AG10803 (cell line): ENCODE measurements at places on chromosomes 2 and 18.

- DNase-seq: peak; percentile 81
Measured at GRCh38 chr18:398935-399630, 101.4 kb downstream of the COLEC12 start.

GRCh38 chr2:45921921-45922320 lies 270.4 kb downstream of the PRKCE start:
- no peak for DNase-seq

DNA sequence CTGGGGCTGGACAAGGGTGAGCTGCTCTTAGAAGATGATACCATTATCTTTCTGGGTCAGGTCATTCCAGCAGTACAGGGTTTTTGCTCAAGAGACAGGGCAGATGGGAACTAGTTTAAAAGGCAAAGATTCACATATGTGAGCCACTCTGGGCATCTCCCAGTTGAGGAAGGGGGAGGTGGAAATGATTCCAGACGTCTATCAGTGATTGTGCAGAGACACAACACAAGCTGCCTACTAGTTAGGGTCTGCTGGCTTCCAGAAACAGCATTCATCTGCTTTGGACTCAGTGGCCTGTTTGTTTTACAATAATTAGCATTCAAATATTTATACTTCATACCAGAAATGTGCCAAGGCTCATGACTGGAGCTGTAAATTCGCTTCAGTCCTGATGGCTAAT lies 32.3 kb downstream of the ST6GAL2 start:
- no peak for DNase-seq

- DNase-seq: no peak
Measured at GRCh38 chr18:79770826-79771225, 26.9 kb upstream of the KCNG2 start.

GRCh38 chr2:220969348-220969747 lies 602.8 kb downstream of the EPHA4 start:
- no peak for DNase-seq

GRCh38 chr2:219167997-219168396 lies 1.8 kb downstream of the SLC23A3 start:
- no peak for DNase-seq

DNA sequence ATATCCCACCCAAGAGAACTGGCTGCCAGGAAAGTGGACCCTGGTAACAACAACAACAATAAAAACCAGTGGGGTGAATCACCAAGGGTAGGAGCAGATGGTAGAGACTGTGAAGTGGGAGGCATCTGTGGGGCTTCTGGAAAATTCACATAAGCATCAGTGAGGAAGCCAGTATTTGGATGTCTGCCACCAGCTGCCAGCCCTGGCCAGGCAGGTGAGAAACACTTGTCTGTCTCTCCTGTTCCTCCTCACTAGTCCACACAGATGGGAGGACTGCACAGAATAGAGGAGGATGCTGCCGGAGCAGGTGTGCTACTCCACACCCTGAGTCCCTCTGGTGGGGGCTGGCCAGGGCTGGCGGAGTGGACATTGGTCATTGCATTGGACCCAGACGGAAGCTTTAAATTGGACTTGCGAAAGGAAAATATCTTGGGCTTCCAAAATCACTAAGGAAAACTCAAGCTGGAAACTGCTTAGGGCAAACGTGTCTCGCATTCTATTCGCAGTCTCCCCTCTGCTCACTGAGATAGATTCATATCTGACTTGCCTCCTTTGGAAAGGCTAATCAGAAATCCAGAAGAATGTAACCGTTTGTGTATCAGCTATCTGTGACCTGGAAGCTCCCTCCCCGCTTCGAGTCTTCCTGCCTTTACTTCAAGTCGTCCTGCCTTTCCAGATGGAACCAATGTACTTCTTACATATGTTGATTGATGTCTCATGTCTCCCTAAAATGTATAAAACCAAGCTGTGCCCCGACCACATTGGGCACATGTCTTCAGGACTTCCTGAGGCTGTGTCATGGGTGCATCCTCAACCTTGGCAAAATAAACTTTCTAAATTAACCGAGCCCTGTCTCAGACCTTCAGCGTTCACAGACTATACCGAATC lies 69.1 kb downstream of the NAB1 start:
- DNase-seq: no peak

- DNase-seq: no peak
Measured at GRCh38 chr2:19287324-19287723, 71.1 kb downstream of the OSR1 start.

- DNase-seq: peak; percentile 91
Measured at GRCh38 chr2:63614448-63614968, 25.7 kb downstream of the MDH1 start.

- DNase-seq: peak; percentile 49
Measured at GRCh38 chr18:45730832-45731575, 7.0 kb downstream of the SLC14A1 start.

DNA sequence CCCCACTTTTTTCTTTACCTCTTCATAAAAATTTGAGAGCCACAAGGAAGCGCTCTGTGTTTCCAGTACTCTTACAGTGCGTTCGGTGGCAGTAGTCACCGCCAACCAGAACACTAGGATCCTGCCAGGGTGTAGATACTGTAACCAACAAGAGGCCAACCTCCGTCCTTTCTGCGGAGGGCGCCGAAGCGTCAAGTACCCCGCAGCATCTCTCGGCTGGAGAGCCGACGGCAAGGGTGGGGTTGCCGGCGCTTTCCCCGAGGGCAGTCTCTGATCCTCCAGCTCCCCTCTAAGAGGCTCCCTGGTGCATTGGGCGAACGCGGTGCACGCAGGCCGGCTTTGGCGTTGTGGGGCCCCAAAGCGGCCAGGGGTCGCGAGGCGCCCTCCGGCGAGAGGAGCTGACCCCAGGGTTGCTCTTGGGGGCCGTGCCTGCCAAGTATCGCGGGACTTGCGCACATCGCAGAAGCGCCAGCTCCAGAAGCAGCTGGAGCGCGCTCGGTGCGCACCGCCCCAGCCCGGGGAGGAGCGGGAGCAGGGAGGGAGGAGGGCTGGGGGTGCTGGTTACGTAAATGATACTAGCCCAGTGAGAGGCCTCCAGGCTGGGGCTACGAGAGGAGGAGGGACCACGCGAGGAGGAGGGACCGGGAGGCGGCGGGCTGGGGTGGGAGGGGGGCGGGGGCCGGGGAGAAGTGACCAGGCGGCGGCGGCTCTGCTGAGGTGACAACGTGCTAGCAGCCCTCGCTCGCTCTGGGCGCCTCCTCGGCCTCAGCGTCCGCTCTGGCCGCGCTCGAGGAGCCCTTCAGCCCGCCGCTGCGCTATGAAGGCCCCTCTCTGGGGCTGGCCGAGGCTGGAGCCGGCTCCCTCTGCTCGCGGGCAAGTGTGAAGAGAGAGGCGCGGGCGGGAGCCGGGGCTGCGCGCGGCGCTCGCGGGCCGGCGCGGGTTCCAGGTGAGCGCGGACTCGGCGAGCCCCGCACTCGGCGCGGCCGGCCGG lies at the start of gene GALNT13:
Gene GALNT13, plus strand, starts transcription at position 692 of the 991 bp plus-strand sequence.
- peak; percentile 0 for DNase-seq

DNA sequence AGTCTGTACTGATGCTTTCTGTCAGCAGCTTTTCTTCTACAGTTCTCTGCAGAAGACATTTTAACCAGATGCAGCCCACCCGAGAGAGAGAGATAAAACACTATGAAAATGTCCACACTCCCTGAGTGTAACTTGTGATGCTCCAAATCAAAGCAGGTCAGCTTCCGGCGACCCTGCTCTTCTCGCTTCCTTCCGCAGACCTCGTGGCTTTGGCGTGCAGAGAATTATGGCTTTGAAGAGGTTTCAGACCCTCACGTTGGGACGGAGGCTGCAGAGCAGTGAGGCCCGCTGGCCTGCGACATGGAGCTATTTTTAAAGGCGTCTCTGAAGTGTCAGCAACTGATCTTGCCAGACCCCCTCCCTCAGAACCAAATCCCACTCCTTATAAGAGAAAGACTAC lies 41.8 kb downstream of the TMEM163 start:
- no peak for DNase-seq

DNA sequence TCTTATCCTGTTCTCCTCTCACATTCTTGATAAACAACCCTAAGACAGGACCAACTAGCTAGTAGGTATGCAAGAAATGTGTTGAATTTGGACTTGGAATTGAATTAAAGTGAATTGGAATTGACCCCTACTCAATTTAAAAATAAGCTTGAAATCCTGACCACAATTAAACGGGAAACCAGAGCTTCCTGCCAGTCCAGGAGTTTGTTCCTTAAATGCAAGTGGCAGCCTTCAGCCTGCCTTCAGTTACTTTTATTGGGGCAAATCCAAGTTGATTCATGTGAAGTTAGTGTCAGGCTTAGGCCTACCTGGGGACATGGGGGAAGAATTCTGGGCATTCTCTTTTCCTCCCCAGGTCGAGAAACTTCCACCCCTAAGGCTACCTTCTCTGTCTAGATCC lies 457.6 kb downstream of the BCL11A start:
- DNase-seq: no peak

GRCh38 chr2:127158614-127159290 lies 51.8 kb upstream of the BIN1 start:
- DNase-seq: no peak

- no peak for DNase-seq
Measured at GRCh38 chr2:193336781-193337180, 1142.0 kb upstream of the TMEFF2 start.

DNA sequence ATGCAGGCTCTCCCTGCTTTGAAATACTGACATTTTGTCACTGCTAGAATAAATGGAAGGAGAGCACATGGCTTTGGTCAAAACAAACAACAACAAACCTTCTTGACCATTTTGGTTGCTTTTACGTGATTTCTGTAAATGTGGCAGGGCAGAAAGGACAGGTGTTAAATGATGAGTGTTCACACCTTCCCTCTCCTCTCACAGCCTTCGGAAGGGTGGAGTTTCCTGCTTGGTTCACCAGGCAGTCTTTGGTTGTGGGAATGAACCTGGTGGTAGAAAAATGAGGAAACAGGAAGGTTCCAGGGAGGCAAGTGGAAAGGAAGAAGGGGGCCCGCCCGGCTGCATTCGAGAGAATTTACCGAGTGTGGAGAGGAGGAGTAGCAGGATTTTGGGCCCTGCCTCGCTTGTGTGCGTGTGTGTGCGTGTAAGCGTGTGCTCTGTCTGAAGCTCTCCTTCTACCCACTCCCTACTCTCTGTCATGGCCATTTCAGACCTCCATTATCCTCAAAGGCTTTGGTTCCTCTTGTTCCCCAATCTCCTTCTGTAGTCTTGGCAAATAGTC lies 23.7 kb upstream of the SPP2 start:
- no peak for DNase-seq

DNA sequence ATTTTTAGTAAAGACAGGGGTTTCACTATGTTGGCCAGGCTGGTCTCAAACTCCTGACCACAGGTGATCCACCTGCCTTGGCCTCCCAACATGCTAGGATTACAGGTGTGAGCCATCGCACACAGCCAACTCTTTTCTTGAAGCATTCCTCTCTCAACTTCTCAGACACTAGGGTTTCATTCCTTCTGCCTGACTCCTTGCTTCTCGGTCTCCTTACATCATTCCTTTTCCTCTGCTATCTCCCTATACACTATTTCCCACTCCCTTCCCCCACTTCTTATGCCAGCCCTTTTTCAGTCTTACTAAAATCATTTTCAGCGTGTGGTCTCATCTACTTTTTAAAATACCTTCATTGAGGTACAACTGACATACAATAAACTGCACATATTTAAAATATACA lies 6.1 kb downstream of the SOS1 start:
- DNase-seq: peak; percentile 21

DNA sequence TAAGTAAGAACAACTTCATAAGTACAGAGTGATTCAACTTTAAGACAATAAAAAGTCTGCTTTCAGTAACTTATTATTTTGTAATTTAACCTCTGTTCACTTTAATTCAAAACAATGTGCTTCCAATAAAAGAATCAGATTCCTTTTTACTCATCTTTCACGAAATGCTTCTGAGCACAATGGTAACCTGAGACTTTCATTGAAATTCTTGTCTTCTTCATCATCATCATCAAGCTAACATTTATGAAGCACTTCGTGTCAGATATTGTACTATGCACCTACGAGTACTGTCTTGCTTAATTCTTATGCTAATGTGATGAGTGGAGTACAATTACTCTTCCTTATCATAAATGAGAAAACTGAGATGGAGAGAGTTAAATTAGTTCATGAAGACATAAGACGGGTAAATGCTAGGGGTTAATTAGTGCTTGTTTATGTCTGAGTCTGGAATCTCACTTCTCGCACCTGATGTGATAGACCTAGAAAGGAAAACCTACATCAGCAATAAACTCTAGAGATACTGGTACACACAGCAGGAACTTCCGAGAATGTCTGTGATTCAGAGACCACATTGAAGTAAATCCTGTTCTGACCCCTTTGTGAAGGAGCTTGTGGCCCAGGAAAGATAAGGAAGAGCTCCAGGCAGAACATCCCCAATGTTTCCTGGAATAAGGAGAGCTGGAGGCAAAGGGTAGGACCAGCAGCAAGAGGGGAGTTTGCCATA lies 227.6 kb upstream of the ETAA1 start:
- DNase-seq: peak; percentile 37

GRCh38 chr2:23478087-23478932 lies 93.3 kb downstream of the KLHL29 start:
- no peak for DNase-seq

- no peak for DNase-seq
Measured at GRCh38 chr18:23198217-23198845, 63.0 kb downstream of the CABLES1 start.

DNA sequence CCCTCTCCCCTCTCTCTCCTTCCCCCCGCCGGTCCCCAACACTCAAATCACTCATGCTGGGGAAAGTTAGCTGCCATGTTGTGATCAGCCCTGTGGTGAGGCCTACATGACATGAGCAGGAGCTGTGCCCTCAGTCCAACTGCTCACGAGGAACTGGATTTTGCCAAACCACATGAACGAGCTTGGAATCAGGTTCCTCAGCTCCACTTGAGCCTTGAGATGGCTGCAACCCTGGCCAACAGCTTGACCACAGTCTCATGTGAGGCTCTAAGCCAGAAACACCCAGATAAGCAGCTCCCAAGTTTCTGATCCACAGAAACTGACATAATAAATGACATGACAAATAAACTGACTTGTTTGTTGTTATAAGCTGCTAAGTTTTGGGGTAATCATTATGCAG lies 38.4 kb downstream of the ARL4C start:
- DNase-seq: no peak
